Dermis microvascular lymphatic vessel endothelial cell (primary cell): ENCODE measurements at places on chromosomes 3 and 15.

DNA sequence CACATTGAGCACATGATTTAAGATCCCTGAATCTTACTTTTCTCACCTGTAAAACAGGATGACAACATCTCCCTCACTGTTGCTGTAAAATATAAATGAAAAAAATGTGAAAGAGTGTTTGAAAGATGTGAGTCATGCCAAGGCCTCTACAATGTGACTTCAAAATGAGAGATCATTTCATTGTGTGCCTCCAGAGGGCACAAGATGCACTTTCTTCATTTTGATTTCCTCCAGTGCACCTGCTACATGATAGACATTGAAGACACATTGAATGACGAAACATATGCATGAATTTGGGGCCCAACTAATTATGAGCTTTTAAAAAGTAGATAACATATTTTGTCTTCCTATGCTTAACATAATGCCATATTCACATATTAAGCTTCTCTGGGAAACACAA is 170.3 kb downstream of the MOBP start:
- no peak for DNase-seq

- no peak for DNase-seq
These were observed 10.1 kb downstream of the CEMIP start for GRCh38 chr15:80789296-80789695.

- no peak for DNase-seq
These were observed 103.4 kb downstream of the LSAMP start for GRCh38 chr3:116341899-116342298.

DNA sequence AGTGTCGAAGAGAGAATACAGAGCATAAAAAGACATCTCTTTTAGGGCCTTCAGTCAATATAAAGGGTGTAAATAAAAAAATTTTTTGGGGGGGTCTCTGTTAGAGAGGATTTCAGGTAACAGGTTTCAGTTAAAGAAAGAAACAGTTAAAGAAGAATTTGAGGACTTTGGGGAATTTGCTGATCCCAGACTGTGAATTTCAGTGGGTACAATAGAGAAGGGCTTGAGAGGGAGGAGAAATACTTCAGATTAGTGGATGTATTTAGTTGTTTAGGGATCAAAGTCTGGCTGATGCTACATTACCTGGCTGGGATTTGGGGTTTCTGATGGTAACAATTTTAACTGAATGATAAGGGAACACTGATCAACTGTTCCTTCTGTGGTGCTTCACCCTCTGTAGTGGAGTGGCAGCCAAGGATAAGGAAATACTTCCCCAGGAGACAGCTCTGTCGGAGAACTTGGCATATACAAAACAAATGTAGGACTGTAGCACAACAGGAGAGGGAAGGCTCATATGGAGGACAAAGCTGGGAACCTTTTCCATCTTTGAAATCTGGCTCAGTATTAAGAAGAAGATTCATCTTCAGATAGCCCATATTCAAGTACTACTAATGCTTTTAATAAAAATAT is 79.2 kb downstream of the MEF2A start:
- DNase-seq = no peak

GRCh38 chr15:27454281-27455075 is 483.5 kb downstream of the GABRG3 start:
- no peak for DNase-seq

GRCh38 chr15:98924401-98925049 is 83.1 kb downstream of the PGPEP1L start:
- peak; percentile 91 for DNase-seq

- no peak for DNase-seq
These were observed 558.1 kb downstream of the RSL24D1 start for GRCh38 chr15:54638666-54639065.

DNA sequence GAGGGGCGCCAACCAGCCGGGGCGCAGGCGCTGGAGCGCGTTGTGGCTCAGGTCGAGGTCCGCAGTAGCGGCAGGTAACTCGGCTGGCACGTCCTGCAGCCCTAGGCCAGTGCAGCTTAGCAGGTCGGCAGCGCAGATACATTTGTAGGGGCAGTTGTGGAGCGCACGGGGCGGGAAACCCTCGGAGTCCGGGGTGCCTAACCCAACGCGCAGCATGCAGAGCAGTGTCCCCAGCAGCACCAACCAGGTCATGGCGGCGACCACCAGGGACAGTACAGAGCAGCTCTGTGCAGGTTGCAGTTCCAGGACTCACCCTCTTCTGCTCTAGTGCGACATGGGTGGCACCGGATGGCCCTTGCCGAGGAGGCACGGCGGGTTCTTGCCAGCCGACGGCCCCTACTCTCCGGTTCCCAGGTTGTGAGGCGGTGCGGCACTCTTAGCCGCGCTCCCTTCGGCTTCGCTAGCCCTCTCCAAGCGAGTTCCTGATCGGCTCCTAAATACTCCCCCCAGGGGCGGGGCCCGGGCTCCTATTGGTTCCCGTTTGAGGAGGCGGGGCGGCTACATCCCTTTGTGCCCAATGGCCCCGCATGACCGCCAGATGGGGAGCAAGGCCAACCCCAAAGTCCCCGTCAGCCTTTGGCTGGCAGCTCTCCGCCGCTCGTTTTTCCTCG is at the start of gene AMIGO3:
AMIGO3 (minus strand) TSS at position 471 of the 671 bp plus-strand sequence; CDS start at position 252, 219 bp downstream.
- DNase-seq = peak; percentile 57

DNA sequence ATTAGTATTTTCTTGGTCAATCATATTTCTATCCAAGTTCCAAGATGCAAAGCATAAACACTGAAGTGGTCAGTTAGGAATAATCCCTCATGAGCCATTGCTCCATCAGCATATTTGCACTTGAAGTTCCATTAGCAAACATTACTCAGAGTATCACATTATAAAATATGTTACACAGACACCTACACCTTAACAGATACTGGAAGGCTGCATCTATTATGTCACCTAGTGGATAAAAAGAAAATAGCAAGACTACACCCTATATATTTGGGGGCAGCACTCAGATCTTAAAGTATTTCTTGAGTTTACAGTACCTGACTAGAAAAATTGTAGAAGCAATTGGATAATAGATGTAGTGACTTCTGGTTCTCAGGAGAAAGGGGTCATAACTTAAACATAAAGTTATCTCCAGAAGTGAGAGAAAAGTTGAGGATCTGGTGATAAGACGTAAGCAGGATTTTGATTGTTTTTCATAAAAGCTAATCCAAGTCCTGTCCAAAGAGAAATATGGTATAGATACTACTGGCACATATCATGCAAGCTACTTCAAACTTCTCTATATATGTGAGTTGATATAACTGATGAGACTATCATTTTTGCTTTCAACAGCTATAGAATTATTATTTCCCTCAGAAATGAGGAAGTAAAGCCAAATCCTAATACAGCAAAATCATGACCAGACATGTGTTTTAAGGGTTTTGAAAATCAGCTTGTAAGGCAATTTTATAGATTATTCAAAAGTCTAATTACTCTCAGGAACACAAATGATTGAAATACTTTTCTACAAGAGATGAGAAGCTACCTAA is 422.2 kb downstream of the GBE1 start:
- DNase-seq = peak; percentile 36

DNA sequence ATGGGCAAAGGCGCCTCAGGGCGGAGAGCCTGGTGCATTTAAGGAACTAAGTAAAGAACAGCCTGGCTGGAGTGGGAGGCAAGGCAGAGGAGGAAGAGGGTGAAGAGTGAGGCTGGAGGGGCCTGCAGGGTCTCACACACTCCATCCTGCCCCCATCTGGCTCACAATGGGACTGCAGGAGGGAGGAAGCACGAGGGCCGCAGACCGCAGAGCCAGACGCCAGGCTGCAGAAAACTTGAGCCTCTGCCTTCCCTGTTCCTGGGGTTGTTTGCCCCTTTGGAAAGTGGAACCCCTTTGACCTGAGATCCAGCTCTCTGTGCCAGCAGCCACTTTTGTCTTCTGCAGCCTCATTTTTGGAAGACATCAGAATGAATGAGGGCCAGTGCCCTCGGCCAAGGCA is 138.0 kb downstream of the SRGAP3 start:
- no peak for DNase-seq

DNA sequence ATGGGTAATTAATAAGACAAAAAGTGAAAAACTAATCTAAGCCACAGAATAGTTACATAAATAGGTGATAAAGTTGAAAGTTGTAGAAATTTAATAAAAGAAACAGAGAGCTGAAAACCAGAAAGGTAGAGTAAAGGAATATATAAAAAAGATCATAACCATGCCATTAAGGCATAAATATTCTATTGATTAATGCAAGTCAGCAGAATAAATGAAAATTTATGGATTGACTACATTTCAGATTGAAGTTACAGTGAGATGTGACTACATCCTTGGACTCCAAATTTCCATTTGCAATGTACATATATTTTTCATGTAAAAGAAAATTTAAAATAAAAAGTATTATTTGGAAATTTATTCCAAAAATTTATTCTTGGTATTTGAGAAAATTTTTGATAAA is 1225.7 kb downstream of the OTOL1 start:
- DNase-seq = no peak

GRCh38 chr3:135567223-135567622 is 398.3 kb upstream of the PPP2R3A start:
- no peak for DNase-seq

GRCh38 chr3:104785947-104786346 is 580.8 kb upstream of the ALCAM start:
- no peak for DNase-seq

DNA sequence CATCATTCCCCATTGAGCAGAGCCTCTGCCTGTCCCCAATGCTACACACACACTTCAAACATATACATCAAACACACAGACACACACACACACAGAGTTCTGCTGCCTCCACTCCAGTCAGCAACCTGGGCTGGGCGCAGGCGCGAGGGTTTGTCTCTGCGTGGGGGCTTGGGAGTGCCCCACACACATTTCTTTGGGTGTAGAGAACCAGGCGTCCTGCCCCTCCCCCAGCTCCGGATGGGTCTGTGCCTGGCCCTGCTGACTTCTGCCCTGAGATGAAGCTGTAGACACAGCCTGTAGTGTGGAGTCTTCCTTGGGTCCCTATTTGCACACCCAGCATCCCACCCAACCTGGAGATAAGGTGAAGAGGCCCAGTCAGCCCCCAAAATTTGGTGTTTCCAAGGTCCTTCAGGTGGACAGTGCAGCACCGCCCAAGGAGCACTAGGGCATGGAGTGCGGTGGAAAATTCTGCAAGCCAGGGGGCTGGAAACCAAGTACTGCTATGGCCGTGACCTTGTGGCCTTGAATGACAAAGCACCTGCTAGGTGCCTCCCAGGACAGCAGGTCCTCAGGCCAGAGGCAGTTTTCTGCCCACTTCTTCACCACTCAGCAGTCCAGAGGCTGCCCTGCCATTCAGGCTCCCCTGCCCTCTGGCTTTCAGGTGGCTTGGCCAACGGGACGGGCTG is 26.8 kb downstream of the FBXW12 start:
- no peak for DNase-seq

GRCh38 chr3:160395297-160395696 is 3.7 kb downstream of the IFT80 start:
- DNase-seq = peak; percentile 44

DNA sequence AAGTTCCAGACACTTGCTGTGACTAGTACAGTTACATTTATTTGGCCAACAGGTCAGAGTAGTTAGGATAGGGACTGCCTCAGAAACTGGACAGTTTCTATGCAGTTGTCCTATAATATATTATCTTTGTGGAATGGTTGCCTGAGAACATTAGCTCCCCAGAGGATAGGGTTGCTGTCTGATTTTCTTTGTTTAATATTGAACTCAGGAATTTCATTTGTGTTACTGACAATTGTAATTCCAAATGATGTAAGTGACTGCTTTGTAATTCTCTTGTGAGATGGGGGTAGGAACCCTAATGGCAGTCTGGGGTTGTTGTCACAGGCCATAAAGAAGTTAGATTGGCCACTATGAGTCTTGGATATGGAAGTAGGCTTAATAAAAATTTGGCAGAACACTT is 2.2 kb downstream of the NXPE3 start:
- DNase-seq = no peak

GRCh38 chr3:32910954-32911353 is 40.5 kb upstream of the CCR4 start:
- no peak for DNase-seq

DNA sequence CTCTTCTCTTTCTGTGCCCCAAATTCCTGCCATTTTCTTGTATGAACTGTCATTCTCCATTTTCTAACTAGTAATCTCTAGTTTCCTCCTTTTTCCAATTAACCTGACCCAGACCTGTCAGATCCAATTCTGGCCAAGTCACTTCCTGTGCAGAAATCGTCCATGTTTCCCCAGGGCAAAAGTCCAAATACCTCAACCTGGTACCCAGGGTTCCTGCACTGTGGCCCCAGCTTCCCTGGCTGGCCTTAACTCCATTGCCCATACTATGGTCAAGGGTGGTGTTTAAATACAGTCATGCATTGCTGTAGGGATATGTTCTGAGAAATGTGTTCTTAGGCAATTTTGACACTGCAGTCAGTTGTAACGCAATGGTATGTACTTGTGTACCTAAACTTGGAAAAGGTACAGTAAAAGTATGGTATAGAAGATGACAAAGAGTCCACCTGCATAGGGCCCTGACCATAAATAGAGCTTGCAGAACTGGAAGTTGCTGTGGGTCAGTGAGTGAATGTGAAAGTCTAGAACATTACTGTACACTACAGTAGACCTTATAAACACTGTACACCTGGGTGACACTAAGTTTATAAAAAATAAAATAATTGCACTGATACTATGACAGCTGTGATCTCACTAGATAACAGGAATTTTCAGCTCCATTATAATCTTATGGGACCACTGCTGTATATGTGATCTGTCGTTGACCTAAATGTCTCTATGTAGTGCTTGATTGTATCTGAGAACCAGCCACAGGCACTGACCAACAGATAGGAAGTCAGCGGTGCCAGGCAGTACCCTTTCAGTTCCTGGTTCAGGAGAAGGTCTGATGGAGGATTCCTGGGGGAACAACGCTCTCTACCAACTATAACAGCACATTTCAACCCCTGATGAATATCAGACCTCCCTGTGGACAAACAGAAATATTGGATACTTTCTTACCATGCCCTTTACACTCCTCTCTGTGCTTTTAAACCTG is 336.1 kb upstream of the PROK2 start:
- no peak for DNase-seq

- no peak for DNase-seq
These were observed 14.0 kb upstream of the CTDSPL start for GRCh38 chr3:37847689-37848088.

DNA sequence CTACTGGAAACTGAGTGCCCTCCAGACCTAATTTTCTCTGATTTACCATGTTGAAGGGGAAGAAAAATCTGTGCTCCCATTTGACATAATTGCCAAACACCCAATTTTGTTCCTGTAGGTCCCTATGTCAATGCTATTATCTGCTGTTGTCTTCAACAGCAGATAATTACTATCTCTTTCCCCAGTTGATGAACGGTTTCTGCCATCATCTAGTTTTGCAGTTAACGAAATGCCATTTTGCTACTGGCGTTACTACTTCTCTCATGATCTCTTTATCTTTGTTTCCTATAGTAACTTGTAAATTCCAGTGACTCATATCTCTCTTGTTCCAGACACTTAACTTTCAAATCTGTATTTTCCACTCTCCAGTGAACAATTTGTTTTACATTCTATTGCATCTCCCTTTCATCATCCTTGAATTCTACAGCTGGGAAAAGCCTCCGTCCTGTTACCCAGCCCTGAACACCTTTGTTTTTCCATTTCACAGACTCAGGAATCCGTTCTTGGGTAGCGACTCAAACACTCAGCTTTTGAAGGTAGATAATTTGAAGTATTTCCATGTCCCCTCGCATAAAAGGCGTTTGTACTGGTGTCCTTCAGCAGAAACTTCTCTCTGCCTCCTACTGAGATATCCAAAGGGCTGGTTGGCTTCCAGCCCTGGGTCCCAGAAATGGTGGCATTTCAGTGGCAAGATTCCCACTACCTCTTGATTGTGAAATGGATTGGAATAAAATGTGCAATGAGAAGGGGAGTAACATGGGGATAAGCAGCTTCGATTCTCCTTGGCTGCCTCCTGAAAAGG is 111.7 kb downstream of the FOXB1 start:
- no peak for DNase-seq
